SK-N-SH (cell line): ENCODE measurements at places on chromosomes 1 and 21.

DNA sequence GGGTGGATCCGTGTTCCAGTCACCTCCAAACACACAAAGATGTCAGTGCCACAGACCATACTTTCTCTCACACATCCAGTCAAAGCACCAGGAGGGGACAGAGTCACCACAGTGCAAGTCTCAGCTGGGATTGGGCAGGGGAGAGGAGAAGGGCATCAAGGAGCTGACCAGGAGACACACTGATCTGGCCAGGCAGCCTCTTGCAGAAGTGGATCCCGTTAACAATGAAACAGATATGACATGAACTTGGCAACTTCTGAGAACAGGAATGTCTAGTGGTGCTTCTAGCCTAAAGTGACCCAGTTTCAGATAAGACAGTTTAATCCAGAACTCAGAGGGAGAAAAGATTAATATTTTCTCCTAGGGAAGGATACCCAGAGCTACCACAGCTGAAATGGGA is 71.0 kb downstream of the HIVEP3 start:
- no peak for DNase-seq

GRCh38 chr1:31101147-31101502 is 35.6 kb upstream of the PUM1 start:
- DNase-seq, result peak; percentile 41

- DNase-seq, result no peak
Observed at GRCh38 chr1:59104191-59104760, 192.6 kb upstream of the FGGY start.

- peak; percentile 1 for DNase-seq
Observed at GRCh38 chr1:42733415-42734200, 6.4 kb downstream of the CLDN19 start.

DNA sequence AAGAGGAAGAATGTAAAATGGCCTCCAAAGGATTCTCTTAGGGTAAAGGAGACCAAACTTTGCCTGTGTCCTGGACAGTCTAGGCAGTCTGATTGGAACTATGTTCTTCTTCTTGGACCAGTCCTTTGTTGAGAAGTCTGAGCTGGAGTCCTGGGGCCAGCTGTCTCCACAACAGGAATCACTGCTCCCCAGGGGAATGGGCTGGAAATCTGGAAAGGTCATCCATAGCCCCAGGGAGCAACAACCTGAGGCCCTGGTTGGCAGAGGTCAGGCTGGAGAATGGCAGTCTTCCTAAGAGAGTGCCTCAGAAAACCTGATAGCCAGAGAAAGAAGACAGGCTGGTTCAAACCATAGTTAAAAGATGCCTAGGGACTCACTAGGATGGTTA is 68.7 kb downstream of the PLXNA2 start:
- no peak for DNase-seq

DNA sequence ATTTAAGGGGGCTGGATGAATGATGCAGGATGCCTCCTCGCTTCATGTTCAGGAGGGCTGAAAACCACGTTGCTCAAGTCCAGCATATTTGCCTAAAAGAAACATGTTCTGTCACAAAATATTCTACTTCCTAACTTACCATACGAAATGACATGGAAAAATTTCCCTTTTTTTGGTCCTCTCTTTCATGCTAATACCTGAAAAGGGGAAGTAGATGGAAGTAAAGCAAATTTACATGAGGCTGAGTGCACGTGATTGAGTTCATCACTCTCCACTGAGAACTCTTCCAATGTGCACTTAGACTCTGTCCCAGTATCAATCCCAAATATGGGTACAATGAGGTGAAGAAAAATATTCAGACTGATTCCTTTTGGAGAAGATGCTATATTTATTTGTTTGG is 23.0 kb downstream of the XCL2 start:
- DNase-seq, result no peak

- peak; percentile 91 for DNase-seq
Observed at GRCh38 chr21:41953831-41954653, at the start of gene C2CD2. Gene C2CD2 (minus strand): TSS chr21:41954018. CDS start chr21:41953648, 370 bp downstream.

DNA sequence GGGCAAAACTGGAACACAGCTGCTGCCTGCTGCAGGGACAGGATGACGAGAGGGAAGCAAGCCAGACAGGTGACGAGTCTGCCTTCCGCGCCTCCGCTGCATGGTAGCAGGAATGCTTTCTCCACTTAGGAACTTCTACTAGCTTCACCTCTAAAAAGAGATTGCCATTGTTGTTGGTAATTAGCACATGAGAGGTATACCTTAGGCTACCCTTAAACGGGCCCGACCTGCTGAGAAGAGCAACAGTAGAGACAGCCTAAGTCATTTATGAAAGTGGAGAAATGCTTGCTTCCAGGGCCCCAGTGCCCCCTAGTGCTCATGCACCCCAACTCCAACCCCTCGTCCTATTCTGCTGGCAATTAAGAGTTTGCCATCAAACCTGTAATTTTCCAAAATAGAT is 96.9 kb upstream of the AKT3 start:
- DNase-seq, result peak; percentile 30

- no peak for DNase-seq
Observed at GRCh38 chr1:208247696-208248095, 3.5 kb upstream of the PLXNA2 start.
